Stimulated activated CD8-positive, alpha-beta memory T cell treated with anti-CD3 and anti-CD28 coated beads, Interleukin-4, amount 100 ng/mL, for 1 hour (primary cell): ENCODE measurements at places on chromosomes 3 and 15.

GRCh38 chr3:132486099-132486498 lies 68.8 kb downstream of the DNAJC13 start:
- no peak for DNase-seq

DNA sequence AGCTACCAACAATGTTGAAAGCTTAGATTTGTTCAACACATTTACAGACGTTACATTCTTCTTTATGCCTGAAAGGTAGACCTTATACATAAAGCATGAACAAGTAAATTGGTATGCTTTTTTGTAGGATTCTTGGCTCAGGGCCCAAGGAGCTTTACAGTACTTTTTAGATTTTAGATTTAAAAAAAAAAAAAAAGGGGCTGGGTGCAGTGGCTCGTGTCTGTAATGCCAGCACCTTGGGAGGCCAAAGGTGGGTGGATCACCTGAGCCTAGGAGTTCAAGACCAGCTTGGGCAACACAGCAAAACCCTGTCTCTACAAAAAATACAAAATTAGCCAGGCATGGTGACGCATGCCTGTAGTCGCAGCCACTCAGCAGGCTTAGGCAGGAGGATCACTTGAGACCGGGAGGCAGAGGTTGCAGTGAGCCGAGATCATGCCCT lies 39.7 kb downstream of the MEF2A start:
- DNase-seq = no peak

- DNase-seq = no peak
Measured at GRCh38 chr3:73404435-73404834, 220.3 kb downstream of the PDZRN3 start.

GRCh38 chr3:56997675-56998074 lies 62.8 kb upstream of the SPATA12 start:
- no peak for DNase-seq

DNA sequence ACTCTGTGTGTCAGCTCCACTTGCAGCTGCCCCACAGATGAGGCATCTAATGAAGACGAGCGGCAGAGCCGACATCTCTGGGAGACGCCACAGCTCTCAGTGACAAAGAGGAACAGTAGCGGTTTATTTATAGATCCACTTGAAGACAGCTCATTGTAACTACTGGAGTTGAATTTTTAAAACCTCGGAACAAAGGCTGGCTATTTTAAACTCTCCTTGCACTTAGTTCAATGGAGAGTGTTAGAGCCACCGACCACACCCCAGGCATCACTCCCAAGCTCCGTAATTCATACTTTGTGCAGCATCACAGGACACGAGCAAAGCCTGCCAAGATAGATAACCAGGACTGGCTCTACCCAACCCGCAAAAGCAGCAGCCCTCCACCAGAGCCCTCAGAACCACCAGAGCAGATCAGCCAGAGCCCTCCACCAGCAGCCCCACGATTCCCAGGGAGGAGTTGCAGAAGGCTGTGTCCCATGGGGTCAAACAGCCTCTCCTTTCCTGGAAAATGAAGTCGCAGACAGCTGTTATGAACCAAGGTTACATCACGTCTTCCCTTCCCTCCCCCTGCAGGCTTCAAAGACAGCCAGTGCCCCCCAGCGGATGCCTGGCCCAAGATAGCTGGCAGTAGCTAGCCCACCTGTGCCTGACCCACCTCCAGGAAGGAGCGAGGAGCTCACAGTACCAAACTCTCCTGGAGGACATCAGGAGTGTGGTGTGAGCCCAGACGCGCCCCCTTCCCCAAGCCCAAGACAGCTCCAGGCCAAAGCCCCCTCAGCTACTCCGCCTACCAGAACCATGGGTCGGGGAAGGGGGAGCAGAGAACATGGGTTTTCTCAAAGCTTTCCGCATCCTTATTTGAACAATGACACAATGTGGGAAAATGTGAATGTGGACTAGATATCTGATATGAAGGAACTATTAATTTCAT lies 45.7 kb downstream of the POC1A start:
- no peak for DNase-seq

- DNase-seq = no peak
Measured at GRCh38 chr3:79414035-79414434, 353.8 kb downstream of the ROBO1 start.
